GM03348 (cell line): ENCODE measurements at places on chromosomes 5 and 9.
A peak's percentile ranks its signal among the peaks of the same experiment; 100 is the strongest.

DNA sequence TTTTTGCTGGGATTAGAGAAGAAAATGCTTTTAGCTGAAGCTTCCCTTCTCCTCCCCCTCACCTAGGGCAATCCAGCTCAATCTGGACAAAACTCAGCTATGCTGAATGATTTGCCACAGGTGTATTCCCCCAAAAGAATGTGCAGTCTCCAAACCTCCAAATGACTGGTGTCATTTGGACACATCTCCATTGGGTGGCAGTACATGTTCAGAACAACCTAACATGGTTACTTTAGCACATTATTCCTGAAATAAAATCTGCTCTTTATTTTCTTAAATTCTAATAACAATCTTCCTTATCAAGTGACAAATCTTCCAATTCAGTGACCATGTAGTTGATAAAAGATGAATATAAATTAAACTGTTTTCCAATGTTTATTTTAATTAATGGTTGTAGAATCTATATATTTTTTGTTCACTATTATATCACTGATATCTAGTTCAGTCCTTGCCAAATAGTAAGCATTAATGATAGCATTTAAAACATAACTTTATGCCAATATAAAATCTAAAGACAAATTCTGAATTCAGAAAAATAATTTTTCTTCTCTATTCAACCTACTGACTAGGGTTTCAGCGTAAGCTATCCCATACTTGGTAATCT is 61.3 kb upstream of the MOCS2 start:
- DNase-seq: peak; percentile 60

DNA sequence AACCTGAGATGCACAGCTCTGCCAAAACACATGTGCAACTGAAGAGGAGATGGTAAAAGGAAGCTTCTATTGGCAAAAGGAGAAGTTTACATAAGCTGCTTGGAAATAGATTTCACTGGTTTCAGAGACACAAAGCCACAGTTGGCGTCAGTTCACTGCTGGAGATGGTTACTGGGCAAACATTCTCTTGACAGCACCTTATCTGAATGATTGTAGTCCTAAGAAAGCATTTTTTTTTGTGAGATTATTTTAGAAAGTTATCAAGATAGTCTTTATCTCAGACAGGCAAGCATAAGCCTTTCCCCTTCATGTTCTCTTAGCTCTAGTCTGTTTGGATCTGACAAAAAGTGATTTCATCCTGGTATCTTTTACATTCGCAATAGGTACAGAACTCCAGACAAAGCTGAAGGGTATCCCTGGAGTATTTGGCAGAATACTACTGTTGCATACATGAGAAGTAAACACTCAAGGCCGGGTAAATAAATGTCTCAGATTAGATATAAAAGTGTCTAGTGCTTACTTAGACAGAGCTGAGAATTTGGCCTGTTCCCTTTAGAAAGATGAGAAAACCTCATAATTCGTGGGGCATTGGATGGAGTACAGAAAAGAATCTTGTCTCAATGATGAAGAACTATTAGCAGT is 1668.0 kb upstream of the NUDT12 start:
- no peak for DNase-seq

DNA sequence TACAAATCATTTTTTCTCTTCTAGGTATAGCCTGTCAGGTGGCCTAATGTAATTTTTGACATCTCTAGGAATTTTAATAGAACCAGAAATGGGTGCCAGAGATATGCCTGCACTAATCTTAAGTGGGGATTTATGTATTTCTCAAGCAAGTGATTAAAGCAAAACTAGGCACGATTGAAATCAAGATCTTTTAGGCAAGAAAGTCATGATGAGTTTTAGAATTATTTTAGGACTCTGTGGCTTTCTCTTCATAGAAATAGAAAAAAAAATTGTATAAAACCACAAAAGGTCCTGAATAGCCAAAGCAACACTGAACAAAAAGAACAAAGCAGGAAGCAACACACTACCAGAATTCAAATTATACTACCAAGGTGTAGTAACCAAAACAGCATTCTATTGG is 952 bp upstream of the AMACR start:
- no peak for DNase-seq

GRCh38 chr9:134624621-134625181 is 16.9 kb upstream of the COL5A1 start:
- peak; percentile 92 for DNase-seq

- peak; percentile 45 for DNase-seq
Observed at GRCh38 chr9:93184432-93185265, 710 bp downstream of the WNK2 start.

- DNase-seq: no peak
Observed at GRCh38 chr5:174046558-174046957, 1.1 kb downstream of the NSG2 start.

DNA sequence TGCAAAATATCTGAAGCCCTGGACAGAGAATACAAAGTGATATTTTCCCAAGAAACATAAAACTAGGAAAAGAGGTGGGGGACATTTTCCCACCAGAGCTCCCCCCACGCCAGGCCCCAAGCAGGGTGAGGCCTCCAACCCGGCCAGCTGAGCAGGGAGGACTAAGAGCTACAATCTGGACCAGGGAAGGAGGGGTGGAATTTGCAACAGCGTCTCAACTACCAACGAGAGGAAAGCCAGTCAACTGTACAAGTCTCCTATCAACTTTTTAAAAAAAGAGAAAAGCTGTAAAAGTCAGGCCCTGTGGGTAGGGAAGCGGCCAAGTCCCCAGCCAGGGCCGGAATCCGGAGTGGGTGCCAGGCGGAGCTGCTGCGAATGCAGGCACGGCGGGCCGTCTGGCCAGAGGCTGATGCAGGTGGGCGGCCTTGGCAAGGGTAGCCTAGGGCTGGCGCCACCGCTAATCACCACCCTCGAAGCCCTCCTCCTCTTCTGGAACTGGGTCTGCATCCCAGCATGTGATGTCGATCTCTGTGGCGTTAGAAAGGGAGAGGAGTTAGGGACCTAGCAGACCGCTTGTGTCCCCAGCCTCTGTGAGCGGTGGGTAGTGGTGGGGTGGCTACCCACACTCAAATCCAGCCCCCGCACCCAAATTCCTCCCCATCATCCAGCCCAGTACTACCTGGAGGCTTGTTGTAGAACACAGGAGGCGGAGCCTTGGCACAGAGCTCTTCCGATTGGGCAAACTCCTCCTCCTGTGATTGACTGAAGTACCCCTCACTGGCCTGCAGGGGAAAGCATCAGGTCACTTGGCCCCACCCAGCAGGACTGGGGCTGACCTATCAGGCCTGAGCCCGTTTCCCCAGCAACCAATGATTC is 10.6 kb downstream of the PRR7 start:
- DNase-seq: peak; percentile 94

- DNase-seq: no peak
Observed at GRCh38 chr9:29437526-29437925, 1864.2 kb upstream of the C9orf72 start.

DNA sequence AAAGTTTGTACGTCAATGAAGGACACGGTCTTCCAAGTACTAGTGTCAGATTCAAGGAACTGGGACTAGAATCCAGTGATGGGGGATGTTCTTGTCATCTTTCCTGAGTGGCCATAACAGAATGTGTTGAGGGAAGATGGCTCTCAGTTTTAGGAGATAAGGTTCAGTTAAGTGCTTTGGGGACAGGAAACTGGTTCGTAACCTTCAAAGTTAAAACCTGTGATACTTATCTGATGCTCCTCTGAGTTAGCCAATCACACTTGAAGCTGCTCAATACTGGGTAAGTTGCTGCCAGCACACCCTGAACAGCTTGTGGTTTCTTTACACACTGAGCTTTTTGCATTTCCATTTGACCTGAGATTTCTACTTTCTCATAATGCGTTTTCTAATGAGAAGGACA is 64.4 kb downstream of the PIK3R1 start:
- DNase-seq: no peak

DNA sequence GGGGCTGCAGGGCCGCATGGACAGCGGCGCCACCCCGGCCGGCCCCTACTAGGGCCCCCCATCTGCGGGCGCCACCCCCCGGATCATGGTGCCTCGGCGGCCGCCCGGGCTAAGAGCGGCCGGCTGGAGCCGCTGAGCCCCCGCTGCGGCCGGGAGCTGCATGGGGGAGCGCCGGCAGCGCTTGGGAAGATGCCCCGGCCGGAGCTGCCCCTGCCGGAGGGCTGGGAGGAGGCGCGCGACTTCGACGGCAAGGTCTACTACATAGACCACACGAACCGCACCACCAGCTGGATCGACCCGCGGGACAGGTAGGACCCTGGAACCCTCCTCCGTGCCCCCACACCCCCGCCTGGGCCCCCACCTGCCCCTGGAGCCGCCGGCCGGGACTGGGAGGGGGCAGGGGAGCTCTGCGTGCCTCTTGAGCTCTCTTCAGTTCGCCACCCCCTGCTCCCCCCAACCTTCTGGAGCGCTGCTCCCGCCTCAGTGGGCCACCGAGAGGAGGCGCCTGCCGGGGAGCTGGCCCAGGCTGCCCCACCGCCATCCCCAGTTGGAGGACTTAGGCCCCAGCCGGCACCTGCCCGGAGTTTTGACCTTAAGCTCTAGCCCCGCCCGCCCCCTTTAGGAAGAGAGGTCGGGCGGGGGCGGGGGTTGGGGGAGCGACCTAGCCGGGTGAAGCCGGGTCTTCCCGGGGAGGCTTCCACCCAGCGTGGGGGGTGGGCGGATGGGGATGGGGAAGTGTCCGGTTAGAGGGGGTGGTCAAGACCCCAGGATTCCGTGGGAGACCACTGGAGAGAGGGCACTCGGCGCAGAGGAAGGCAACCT is 730 bp downstream of the WWC1 start:
- peak; percentile 26 for DNase-seq

DNA sequence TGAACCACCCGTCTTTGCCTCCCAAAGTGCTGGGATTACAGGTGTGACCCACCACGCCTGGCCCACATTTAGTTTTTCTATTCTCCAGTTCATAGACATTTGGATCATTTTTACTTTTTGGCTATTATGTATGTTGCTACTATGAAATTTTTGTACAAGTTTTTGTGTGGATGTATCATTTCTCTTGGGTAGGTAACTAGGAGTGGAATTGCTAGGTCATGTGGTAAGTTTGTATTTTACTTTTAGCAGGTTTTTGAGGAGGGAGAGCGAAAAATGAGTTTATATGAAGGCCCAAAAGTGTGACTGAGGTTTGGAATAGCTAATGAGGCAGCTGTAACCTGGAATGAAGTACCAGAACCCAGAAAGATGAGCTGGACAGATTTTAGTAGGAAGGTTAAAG is 35.2 kb downstream of the ARHGAP26 start:
- no peak for DNase-seq

- peak; percentile 46 for DNase-seq
Observed at GRCh38 chr9:92425474-92425873, 1.2 kb upstream of the OMD start.

GRCh38 chr9:5586391-5586802 is 42.5 kb upstream of the RIC1 start:
- peak; percentile 50 for DNase-seq

DNA sequence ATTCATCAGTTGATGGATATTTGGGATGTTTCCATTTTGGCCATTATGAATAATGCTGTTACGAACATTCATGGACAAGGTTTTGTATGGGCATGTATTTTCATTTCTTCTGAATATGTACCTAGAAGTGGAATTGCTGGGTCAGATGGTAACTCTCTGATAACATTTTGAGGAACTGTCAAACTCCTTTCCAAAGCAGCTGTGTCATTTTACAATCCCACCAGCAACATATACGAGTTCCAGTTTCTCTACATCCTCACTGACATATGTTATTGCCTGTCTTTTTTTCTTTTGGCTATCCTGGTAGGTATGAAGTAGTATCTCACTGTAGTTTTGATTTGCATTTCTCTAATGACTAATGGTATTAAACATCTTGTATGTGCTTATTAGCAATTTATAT is 86.7 kb downstream of the PRKACG start:
- DNase-seq: no peak

DNA sequence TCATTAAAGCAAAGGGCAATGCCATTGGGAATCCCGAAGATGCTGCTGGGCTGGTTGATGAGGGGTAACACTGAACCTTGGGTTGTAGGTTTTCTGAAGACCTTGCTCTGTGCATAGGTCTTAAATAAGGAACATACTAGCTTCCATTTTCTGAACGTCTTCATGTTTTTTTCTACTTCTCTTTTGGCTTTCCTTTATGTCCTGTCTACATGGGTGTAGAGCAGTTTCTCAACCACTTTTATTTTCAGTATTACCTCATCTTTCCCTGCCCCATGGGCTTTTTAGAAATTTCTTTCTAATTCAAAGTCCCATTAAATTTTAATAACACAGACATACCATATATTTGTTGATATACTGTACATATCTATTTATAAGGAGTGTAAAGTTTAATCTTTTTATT is at the start of gene IFNA14:
TSS of gene IFNA14 (minus strand) at position 95 of the 400 bp plus-strand sequence. CDS start at position 25, 70 bp downstream.
- DNase-seq: no peak

DNA sequence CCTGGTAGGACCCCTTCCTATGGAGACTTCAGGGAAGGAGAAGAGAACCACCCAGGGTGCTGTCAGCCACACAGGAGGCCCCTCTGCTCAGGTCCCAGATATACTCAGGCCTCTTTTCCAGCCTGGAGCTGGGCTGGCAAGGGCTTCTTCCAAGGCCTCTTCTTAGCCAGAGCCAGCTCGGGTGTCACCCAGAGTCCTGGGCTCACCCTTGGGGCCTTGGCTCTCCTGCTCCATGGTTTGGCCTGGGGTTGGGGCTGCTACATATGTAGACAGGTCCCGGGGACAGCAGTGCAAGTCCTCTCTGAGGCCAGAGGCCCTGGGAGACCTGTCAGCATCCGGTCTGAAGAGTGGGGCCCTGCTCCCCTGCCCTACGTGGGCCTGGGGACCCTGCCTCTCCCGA is 22.8 kb downstream of the PAEP start:
- DNase-seq: no peak

- DNase-seq: peak; percentile 95
Observed at GRCh38 chr9:113150670-113151611, at the start of gene SLC31A2. SLC31A2 (plus strand) TSS chr9:113151007; CDS start chr9:113151075, 68 bp downstream.

DNA sequence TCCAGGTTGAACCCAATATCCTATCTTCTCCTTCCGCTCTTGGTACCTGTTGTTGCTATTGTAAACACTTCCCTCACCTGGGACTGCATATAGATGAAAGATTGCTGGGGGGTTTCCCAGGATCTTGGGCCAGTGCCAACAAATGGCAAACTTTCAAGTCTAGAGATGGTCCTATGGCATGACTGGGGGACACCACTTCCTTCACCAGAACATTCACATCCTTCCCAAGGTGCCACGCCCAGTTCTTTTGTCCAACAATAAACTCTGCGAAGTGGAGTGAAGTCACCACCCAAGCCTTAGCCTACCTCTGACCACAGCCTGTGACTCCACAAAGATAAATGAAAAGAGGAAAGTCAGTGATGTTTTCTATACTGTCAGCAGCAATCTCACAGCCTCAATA is 34.4 kb downstream of the DOCK8 start:
- no peak for DNase-seq

GRCh38 chr5:173192561-173192960 is 42.4 kb downstream of the NKX2-5 start:
- no peak for DNase-seq

- DNase-seq: no peak
Observed at GRCh38 chr5:159972538-159973362, 36.2 kb upstream of the TTC1 start.
